ENCODE measurements at places on chromosomes 6 and 20. TPM values are rescaled to one million over a fixed set of nuclear protein-coding genes. Genes with fewer than 3 reads are reported as not detected.

- no peak for DNase-seq
Measured at GRCh38 chr6:107124934-107125348, 9.6 kb upstream of the BEND3 start.

- peak; percentile 20 for DNase-seq
Measured at GRCh38 chr6:144912474-144912873, 627.3 kb downstream of the UTRN start.

DNA sequence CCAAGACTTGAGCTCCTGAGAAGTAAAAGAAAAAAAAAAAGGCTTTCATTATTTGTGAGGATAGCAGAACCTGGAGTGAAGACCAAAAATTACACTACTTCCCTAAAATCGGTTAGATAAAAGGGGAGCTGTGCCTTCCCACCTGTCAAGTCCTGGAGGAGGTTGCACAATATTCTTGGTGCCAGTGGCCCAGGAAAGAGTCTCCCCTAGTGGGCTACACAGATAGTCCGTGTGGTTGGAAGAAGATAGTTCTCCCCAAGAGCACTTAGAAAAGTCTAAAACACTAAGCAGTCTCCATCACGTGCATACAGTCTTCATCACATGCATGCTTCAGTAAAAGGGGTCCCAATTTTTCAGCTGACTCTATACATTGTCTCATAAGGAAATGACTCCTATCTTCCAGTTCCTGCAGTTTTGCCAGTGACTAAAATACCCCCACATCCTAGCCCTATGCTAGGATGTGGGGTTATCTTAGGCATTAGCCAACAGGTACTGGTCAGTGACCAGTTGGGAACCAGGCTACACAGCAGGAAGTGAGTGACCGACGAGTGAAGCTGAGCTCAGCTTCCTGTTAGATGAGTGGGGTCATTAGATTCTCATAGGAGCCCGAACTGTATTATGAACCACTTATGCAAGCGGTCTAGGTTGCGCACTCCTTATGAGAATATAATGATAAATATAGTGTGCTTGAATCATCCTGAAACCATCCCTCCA is 199.5 kb upstream of the FAM83B start:
- no peak for DNase-seq

DNA sequence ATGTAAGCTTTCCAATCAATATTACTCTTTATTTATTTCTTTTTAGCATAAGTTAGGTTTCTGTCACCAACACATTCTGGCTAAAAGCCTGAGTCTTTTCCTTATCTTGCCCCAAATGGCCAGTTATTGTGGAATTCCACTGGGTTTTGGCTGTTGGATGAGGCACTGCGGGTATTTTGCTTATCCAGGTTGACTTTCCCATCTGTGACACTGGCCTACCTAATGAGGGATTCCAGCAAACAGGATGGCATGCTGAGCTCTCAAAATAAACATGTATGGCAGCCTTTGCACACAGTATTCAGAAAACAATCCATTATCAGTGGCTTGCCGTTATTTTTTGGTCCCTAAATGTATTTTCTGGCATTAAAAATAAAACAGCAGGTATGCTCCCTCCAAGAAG is 6.5 kb upstream of the RALGAPB start:
- DNase-seq = no peak

DPPA5 gene
- polyA plus RNA-seq = not detected
